ENCODE measurements at places on chromosomes 3 and 15. TPM values are rescaled to one million over a fixed set of nuclear protein-coding genes. Genes with fewer than 3 reads are reported as not detected.

The OR5H1 gene
- total RNA-seq, result not detected

The ZPLD1 gene
- total RNA-seq, result not detected

- H3K4me3 ChIP-seq, result no peak overlapping the region
- no peak for DNase-seq
- peaks cover 3% of the 10 kb centered on the region for H3K4me1 ChIP-seq
- H3K27ac ChIP-seq, result no peak overlapping the region
- H3K27me3 ChIP-seq, result no peaks in the 10 kb centered on the region
- no peaks in the 10 kb centered on the region for H3K36me3 ChIP-seq
These were observed 18.3 kb upstream of the TMEM158 start for GRCh38 chr3:45244356-45244755.

DNA sequence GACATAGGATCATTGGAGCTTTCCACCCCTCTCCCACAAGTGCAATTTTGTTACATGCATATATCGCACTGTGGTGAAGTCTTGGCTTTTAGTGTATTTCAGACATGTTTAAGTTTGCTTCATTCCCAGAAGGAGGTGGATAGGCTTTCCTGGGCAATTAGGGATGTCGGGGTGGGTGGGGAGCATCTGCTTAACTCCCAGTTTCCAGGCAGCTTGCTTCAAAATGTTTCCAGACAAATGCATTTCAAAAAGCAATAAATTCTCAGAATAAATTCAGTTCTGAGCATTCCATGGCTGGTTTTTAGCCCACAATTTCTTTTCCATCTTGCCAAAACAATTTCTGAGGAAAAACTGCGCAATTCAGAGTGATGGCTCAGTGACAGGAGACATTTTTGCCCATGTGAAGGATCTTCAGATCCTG lies 227.7 kb upstream of the ZPLD1 start:
- no peaks in the 10 kb centered on the region for H3K36me3 ChIP-seq
- DNase-seq, result no peak
- no peaks in the 10 kb centered on the region for H3K27me3 ChIP-seq
- no peak overlapping the region for H3K27ac ChIP-seq
- H3K4me3 ChIP-seq, result no peak overlapping the region

DNA sequence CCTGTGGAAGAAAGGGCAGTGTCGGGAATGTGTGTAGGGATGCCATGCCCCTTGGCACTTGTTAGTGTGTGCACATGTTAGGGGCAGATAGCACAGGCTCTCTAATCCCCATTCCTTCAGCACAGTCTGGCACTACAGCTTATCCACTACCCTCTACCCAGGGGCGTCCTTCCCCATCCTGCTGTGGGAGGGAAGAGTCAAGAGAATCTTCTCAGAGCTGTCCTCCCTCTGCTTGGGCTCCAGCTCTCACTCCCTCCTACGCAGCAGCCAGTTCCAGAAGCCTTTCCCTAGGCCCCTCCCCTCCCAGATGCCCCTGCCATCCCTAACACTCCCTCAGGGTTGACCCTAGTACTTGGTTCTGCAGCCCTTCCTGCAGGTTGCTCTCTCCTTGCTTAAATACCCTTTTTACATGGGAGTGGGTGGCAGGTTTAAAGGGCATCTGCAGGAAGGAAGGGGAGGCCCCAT lies 815 bp upstream of the GRM2 start:
- H3K36me3 ChIP-seq, result no peaks in the 10 kb centered on the region
- no peak overlapping the region for H3K4me3 ChIP-seq
- H3K27me3 ChIP-seq, result peaks cover 11% of the 10 kb centered on the region
- peaks cover 5% of the 10 kb centered on the region for H3K4me1 ChIP-seq

DNA sequence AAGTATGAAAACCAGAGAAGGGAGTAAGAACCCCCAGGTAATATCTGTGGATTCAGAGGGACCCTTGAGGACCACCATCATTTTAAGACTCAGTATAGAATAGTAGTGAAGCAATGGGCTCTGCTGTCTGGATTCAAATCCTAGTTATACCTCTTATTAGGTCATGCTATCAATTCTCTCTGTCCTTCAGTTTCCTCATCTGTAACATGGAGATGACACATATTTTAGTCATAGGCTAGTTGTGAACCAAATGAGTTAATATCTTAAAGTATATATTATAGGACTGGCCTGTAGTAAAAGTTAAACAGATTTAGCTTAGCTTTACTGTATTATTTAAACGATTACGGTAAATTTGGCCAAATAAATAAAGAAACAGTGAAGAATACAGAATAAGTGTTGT lies 177.3 kb upstream of the GOLIM4 start:
- DNase-seq, result no peak
- no peak overlapping the region for H3K27ac ChIP-seq
- no peak overlapping the region for H3K4me3 ChIP-seq
- no peaks in the 10 kb centered on the region for H3K4me1 ChIP-seq
- H3K27me3 ChIP-seq, result no peaks in the 10 kb centered on the region

The CD86 gene
- 11.0 TPM for total RNA-seq

- DNase-seq, result no peak
- no peaks in the 10 kb centered on the region for H3K4me1 ChIP-seq
- H3K36me3 ChIP-seq, result no peaks in the 10 kb centered on the region
- H3K27ac ChIP-seq, result no peak overlapping the region
These were observed 16.9 kb downstream of the CEP19 start for GRCh38 chr3:196694941-196695848.

The MOBP gene
- total RNA-seq, result 0.14 TPM

DNA sequence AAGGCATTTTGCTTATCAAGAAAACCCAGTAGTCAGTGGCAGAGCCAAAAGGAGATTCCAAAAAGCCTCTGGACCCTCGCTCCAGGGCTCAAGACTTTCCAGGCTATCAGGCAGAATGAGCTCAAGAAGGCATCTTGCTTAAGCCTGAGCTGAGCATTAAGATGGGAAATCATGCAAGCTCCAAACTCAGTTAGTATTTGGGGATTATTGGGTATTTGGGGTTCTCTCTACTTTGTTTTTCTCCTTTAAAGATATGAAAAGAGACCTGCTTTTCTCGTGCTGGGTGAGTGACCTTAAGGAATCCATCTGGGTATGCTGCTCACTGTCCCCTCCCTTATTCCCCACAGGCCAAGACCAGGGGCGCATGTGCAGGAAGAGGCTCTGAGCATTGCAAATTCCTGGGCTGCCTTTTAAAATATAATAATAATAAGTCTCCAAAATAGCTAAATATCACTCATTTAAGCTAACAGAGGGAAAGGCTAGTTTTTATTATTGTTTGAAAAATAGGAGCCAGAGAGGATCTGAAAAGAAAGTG lies 75.4 kb upstream of the HACD2 start:
- H3K4me1 ChIP-seq, result peaks cover 53% of the 10 kb centered on the region
- no peaks in the 10 kb centered on the region for H3K36me3 ChIP-seq
- no peak for DNase-seq
- no peaks in the 10 kb centered on the region for H3K27me3 ChIP-seq
- no peak overlapping the region for H3K4me3 ChIP-seq

DNA sequence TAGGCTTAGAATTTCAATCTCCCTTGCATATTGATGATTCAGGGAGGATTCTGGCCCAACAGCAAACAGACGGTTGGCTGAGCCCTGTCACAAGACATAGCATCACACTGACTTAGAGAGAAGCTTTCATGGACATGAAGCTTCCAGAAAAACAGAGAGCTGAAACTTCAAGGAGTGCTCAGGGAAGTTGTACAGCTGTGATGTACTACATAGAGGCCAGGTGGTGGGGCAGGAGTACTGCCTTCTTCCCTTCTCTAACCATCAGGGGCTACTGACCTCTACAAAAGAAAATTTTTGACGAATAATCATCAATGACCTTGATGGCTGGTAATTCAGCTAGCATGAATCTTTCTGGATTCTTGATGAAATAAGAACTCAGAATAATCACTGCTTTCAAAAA lies 378.5 kb downstream of the ERC2 start:
- H3K27ac ChIP-seq, result no peak overlapping the region
- no peaks in the 10 kb centered on the region for H3K36me3 ChIP-seq
- no peaks in the 10 kb centered on the region for H3K4me1 ChIP-seq
- H3K27me3 ChIP-seq, result no peaks in the 10 kb centered on the region

DNA sequence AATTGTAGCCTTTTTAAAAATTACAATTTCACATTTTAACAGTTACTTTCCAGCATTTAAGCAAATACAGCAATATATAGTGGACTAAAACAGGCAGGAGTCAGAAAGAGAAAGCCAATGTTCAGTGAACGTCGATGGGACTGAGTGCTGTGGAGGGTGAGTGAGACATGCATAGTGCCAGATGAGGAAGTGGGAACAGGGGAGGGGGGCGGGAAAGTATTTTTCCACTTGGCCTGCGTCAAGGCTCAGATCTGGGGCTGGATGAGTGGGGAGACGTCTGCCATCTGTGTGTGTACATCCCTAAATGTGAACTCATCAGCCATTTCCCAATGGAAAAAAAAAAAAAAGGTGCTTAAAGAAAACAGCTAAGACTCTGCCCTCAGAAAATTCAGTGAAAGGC lies 19.2 kb upstream of the RAD18 start:
- peaks cover 2% of the 10 kb centered on the region for H3K36me3 ChIP-seq
- H3K4me3 ChIP-seq, result no peak overlapping the region
- no peaks in the 10 kb centered on the region for H3K27me3 ChIP-seq
- no peak overlapping the region for H3K27ac ChIP-seq

The PIGZ gene
- total RNA-seq, result 5.5 TPM

DNA sequence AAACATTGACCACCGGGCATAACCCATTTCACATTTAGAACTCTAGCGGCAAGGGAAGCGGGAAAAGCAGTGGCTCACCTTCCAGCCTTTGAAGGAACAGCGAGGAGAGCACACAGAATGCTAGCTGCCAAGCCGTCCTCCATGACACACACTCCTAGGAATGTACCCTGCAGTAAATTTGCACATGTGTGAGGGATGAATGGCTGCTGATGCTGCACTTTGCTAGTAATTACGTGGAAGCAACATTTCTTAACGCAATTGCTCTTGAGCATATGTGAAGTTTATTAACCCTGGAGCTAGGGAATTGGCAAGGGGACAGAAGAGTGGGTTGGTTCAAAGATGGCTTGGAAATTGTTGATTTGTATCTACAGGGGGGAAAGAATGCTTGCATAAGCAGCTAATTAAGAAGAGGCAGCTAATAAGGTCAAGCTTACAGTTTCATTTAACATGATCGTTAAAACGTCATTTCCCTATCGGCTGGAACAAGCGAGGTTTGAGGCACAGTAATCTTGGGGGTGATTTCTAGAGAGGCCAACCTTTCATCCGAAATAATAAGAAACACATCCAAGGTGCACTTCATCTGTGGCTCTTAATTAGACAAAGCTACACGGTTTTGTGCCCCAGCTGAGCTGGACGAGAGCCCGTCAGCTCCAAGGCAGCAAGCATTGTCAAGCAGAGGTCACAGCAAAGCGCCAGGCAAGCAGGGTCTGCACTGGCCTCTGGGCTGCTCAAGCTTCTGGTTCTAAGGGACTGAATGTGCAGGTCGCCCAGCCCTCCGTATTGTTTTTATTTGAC lies 123.4 kb downstream of the CHSY1 start:
- peaks cover 5% of the 10 kb centered on the region for H3K4me1 ChIP-seq
- H3K27me3 ChIP-seq, result no peaks in the 10 kb centered on the region
- no peak overlapping the region for H3K4me3 ChIP-seq
- no peaks in the 10 kb centered on the region for H3K36me3 ChIP-seq
- peak; percentile 91 for DNase-seq

DNA sequence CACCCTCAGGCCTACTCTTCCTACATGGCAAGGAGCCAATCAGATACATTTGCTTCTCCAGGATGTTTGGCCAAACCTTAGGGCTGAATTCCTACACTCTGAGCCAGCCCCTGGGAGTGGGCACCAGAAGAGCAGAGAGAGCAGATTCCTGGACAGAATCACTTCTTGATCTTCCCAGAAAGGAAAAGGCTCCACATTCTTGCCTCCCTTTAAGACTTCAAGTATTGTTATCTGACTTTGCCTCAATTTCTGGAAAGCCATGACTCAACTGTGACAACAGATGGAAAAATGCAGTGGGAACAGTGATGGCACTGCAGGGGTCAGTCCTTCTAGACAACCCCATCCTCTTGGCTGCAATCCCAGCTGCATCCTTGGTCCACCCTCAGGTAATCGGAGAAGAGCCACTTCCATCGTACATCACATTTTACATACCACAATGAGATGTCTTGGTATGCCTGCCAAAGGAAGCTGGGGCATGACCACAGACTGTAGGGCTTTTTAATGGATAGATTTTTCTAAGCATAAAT lies 21.0 kb downstream of the SLCO2A1 start:
- no peaks in the 10 kb centered on the region for H3K27me3 ChIP-seq
- no peaks in the 10 kb centered on the region for H3K4me1 ChIP-seq
- no peak overlapping the region for H3K27ac ChIP-seq
- no peak overlapping the region for H3K4me3 ChIP-seq
- DNase-seq, result no peak

DNA sequence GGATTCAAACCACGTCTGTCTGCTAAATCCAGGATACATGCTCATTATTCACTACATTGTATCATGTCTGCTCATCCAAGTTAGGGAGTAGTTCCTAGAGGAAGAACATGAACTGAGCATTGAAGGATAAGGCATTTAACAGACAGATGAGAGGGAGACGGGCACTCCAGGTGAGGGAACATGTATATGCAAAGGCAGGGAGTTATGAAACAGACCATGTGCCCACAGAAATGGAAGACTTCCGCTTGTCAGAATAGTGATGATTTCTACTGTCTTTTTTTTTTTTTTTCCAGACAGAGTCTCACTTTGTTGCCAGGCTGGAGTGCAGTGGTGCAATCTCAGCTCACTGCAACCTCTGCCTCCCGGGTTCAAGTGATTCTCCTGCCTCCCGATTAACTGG lies 5.0 kb upstream of the NDUFAF1 start:
- no peak for DNase-seq
- no peak overlapping the region for H3K27ac ChIP-seq
- no peaks in the 10 kb centered on the region for H3K4me1 ChIP-seq

The OIP5 gene
- total RNA-seq, result 0.71 TPM

DNA sequence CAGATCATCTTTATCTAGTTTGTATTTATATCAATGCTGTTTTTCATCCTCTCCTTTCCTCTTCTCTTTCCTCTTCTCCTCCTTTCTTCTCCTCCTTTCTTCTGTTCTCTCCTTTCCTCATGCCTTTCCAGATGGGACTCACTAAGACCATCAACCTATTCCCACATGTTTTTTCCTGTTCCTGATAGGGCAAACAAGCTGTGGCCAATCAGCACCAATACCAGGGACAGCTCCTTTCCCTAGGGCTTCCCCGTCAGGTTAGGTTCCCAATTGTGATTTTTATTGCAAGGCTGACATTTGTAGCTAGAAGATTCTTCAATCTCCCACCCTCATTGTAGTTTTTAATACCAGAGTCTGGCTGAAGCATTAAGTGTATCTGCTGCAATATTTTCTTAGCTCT lies 76.3 kb upstream of the COL8A1 start:
- H3K4me3 ChIP-seq, result no peak overlapping the region
- no peaks in the 10 kb centered on the region for H3K4me1 ChIP-seq
- H3K27me3 ChIP-seq, result no peaks in the 10 kb centered on the region
- H3K27ac ChIP-seq, result no peak overlapping the region
- H3K36me3 ChIP-seq, result no peaks in the 10 kb centered on the region

- H3K4me1 ChIP-seq, result no peaks in the 10 kb centered on the region
- H3K27me3 ChIP-seq, result no peaks in the 10 kb centered on the region
- no peak for DNase-seq
These were observed 108.4 kb downstream of the MINAR1 start for GRCh38 chr15:79540551-79540950.

The VGLL3 gene
- total RNA-seq, result 32.8 TPM
